Activated CD8-positive, alpha-beta memory T cell treated with anti-CD3 and anti-CD28 coated beads, Interleukin-2, amount 10 ng/mL, durations not matched to agents 7 days and 5 days (primary cell): ENCODE measurements at places on chromosomes 1 and 21. TPM values are rescaled to one million over a fixed set of nuclear protein-coding genes. Genes with fewer than 3 reads are reported as not detected.

The DIO1 gene
- not detected for total RNA-seq

The PGLYRP4 gene
- not detected for total RNA-seq

The FCGR1A gene
- not detected for total RNA-seq

The KCNE2 gene
- not detected for total RNA-seq

The ATAD3C gene
- total RNA-seq, result 0.38 TPM

The CR2 gene
- total RNA-seq, result not detected

The SSBP3 gene
- total RNA-seq, result 116 TPM

The SPRR2B gene
- not detected for total RNA-seq

The AIM2 gene
- 14.1 TPM for total RNA-seq

The EPHB2 gene
- 0.09 TPM for total RNA-seq

The CLCN6 gene
- 20.0 TPM for total RNA-seq

The DUSP12 gene
- total RNA-seq, result 27.2 TPM

The SLC25A24 gene
- 25.7 TPM for total RNA-seq

The CHRNB2 gene
- total RNA-seq, result not detected
